Activated T-helper 1 cell treated with anti-CD3 and anti-CD28 coated beads, Interleukin-12 subunit alpha, Interleukin-12 subunit beta, Interleukin-2, Interleukin-4 antibody, amounts not matched to agents 30 ng/mL and 10 ng/mL and 1 ng/mL, durations not matched to agents 14 hours and 24 hours and 36 hours (primary cell): ENCODE measurements at places on chromosomes 5 and 9.

DNA sequence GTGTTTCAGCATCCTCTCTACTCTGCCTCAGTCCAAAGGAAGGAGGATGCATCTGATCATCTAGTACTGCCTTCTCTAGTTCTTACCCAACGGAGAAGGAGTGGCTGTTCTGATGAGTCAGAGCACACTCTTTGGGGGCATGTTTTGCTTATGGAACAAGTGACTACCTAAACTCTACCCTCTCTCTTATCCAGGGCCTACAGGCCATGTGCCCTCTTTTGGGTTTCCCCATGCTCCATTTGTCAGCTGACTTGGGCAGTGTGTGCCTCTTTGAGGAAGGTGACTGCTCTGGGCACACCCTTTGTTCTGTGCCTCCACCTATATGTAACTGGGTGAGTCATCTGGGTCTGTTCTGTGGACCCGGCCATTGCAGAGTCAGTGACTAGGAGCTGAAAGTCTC lies 89.6 kb upstream of the BNC2 start:
- no peak for DNase-seq

DNA sequence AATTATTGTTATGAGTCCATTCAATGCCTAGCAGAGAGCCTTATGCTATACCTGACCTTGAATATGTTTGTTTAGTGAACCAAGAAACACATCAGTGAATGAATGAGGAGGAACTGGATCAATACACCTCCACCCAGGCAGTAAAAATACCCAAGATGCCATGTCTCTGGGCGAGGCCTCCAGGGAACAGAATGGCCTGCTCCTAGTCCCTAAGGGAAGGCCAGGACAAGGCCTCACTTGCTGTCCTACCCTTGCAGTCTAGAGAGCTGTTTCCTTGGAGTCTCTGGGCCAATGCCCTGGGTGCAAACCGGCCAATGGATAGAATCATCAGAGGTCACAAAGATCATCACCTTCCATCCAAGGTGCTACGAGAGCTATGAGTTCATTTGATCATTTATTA lies 26.1 kb downstream of the TNIP1 start:
- DNase-seq, result no peak

DNA sequence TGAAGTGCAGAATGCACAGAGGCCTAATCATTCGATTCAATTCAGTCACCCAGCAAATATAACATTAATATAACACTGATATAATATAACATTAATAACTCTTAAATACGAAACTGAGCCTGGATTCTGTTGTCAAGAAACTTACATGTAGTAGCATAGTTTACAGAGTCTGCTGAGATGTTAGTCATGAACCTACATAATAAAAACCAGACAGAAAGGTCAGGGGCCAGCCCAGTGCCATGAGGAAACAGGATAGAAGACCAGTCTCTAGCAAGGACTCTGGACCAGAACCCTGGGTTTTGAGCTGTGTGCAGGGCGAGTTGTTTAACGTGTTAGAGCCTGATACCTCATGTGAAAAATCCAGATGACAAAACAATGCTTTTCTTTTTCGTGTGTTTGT lies 234.7 kb downstream of the NR2F1-AS1 start:
- no peak for DNase-seq

- no peak for DNase-seq
These were observed 8.3 kb downstream of the SHB start for GRCh38 chr9:38060681-38061080.

GRCh38 chr5:117095346-117096332 lies 521.0 kb upstream of the SEMA6A start:
- DNase-seq, result no peak

GRCh38 chr9:20238921-20239320 lies 383.4 kb downstream of the MLLT3 start:
- DNase-seq, result no peak

DNA sequence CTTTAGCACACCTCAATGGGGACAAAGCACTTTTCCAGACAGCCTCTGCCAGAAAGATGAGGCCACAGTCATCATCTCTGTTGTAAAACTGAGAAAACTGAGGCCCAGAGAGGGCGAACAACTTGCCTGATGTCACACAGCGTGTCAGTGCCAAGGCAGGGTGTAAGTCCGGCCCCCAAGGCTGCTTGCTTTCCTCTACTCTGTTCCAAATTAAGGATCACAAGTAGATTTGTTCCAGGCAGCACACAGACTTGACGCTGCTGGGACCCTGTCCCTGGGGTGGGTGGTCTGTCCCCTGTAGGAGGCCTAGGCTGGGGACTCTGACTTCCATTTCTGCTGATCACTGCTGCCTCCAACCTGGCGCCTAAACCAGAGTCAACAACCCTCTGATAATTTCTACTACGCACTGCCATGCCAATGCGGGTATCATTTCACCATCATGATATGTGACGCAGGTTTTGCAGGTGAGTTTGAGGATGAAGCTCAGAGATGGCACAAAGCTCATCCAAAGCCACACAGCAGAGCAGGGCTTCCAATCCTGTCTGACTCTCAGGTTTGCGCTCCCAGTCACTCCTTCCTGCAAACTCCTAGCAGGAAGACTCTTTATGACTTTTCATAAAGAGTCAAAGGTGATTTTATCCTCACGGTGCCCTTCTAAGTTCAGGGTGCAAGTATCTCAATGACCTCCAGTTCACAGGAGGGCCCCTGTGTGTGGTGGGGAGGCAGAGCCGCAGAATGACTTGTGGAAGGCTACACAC lies 13.5 kb upstream of the RALGDS start:
- DNase-seq, result no peak

DNA sequence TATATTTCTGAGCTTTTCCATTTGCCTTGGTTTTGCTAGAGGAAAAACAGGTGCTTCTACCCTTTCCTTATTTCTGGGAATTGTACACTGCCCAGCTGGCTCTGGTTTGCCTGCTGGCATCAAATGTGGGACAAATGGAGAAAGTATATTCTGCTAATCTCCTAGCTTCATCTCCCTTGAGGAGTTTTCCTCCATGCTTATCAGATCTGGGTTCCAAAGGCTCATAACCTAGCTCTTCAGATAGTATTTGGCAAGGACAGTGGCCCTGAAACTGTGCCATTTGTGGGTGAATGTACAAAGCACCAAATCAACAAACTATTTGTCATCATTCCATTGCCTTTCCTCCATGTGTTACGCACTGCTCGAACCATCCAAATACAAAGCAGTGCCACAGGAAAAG lies 16.2 kb downstream of the PRLR start:
- no peak for DNase-seq

- no peak for DNase-seq
These were observed 283.6 kb downstream of the TMEM232 start for GRCh38 chr5:110442856-110443255.

GRCh38 chr9:20353524-20353923 lies 268.8 kb downstream of the MLLT3 start:
- no peak for DNase-seq

GRCh38 chr5:95786821-95787418 lies 35.6 kb downstream of the GLRX start:
- DNase-seq, result no peak

- DNase-seq, result no peak
These were observed 11.9 kb upstream of the AQP7 start for GRCh38 chr9:33414268-33414667.

GRCh38 chr5:23717486-23717885 lies 210.1 kb downstream of the PRDM9 start:
- DNase-seq, result no peak

- no peak for DNase-seq
These were observed 30.0 kb downstream of the STRBP start for GRCh38 chr9:123238365-123238764.

- no peak for DNase-seq
These were observed 365.6 kb downstream of the MAN2A1 start for GRCh38 chr5:110055302-110055701.

DNA sequence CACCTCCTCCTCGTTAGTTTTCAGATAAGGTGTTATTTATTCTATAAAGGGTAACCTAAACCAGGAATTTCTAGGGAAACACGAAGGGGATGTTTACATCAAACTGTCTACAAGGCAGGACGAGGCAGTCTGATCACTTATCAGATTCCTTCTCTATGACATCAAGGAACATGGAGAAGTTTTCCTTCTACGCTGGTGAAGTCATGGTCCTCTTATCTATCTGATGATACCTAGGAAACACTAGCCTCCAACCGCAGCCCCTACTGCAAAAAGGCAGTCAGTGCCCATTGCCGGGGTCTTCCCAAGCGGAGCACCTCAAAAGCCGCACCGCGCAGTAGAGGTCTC lies 1.5 kb downstream of the MPDZ start:
- no peak for DNase-seq

- no peak for DNase-seq
These were observed 415.8 kb upstream of the PIK3R1 start for GRCh38 chr5:67799732-67800234.

- no peak for DNase-seq
These were observed 30.3 kb downstream of the LMX1B start for GRCh38 chr9:126643945-126644527.

DNA sequence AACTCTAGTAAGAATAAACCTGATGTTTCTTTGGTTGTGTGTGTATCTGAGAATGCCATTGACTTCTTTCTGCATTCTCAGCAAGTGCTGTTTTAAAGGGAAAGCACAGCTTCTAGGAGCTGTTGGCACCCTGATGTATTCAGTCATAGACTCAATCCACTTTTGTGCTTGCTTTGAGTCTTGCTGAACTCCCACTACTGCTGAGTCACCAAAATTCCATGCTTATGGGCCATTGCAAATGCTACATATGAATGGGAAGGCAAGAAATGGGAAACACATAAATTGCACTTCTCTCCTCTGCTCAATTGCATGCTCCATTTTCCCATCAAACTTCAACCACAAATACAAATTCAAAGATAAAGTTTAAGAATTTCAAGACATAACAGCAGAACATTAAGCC lies 9.8 kb upstream of the FTMT start:
- no peak for DNase-seq

DNA sequence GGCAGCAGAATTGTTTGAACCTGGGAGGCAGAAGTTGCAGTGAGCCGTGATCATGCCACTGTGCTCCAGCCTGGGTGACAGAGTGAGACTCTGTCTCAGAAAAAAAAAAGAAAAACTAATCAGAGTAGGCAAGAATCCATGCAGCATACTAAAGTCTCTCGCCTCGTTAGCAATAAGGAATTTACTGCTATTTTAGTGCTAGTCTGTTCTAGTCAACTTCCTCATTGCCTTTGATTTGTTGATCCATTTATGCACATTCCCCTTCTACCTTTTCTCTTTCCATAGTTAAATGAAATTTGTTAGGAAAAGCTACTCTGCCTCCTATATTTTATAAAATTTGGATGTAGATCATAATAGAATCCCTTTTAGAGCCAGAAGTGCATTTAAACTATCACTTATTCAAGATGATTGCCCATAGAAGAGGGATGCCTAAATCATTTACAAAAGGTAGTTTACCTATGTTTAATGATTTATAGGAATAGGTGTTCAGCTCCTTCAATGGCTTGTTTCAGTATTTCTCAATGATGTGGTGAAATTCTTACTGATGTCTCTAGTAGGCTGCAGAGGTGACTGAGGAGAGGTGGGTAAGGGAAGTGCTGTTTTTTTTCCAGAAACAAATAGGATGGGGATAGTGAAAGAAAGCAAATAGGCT lies 1.9 kb downstream of the LRRC19 start:
- no peak for DNase-seq

DNA sequence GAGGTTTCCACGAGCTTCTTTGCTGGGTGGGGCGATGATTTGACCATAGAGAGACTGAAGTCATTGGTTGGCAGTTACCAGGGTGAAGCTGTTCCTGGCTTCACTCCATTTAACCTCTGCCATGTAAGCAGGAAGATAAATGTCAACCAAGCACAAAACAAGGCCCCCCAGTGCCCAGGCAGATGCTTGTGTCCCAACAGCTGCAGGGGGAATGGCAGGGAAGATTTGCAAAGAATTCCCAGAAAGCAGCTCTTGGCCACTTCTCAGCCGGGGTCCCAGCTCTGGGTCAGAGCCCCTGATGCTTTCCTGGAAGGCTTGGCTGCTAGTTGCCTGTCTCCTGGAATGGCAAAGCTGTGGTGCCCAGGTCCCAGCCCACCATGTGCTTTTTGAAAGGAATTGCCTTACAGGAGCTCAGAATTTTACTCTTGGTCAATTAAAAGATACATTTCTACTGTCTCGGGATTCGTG lies 383.4 kb downstream of the ENC1 start:
- no peak for DNase-seq

GRCh38 chr5:53133020-53133419 lies 23.5 kb upstream of the MOCS2 start:
- no peak for DNase-seq

DNA sequence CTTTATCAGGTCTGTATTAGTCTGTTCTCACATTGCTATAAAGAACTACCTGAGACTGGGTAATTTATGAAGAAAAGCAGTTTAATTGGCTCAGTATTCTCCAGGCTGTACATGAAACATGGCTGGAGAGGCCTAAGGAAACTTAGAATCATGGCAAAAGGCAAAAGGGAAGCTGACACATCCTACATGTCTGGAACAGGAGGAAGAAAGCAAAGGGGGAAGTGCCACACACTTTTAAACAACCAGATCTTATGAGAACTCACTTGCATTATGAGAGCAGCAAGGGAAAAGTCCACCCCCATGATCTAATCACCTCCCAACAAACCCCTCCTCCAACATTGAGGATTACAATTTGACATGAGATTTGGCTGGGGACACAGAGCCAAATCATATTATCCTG lies 132.1 kb downstream of the PCSK1 start:
- no peak for DNase-seq
